ENCODE measurements at places on chromosomes 13 and 19.

DNA sequence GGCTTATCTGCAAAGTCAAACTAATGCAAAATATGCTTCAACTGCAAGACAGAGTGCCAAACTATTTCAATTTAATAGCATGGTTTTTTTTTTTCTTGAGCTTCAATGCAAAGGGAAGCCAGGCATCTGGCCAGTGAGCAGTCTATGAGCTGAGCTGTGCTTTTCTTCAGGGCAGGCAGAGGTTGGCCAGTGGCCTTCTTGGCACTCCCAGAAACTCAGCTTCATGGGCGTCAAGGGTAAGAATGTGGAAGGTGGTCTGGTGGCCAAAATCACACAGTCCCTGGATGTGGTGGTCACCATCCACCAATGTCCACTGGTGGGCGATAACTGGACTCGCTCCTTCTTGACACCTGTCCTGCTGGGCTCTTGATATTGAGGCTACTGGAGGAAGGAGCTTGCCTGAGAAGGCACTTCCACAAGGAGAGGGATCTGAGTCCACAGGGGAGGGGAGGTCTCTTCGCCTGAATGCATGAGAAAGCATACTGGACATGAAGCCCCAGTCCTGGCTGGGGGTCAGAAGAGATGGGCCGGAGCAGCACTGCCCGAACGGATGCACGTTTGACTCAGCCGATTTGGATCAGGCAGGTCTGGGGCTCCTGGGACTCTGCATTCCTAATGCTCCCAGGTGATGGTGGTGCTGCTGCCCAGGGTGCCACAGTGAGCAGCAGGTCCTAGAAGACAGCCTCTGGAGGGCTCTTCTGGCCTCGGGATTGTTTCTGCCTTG is 17.1 kb downstream of the COL4A2 start:
- DNase-seq = no peak

DNA sequence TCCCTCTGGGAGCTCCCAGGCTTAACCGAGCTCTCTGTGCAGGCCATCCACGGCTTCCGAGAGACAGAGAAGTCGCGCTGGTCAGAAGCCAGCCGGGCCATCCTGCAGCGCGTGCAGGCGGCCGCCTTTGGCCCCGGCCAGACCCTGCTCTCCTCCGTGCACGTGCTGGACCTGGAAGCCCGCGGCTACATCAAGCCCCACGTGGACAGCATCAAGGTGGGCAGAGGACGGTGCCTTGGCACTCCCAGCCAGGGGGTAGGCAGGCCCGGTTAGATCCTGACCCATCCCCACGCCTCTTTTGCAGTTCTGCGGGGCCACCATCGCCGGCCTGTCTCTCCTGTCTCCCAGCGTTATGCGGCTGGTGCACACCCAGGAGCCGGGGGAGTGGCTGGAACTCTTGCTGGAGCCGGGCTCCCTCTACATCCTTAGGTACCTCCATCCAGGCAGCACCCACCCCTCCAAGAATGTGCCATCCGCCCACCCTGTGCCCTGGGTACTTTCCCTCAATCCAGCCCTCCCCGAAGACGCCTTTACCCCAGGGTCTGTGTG is 1.5 kb downstream of the PSPN start:
- DNase-seq = no peak

GRCh38 chr19:47514151-47514868 is 553 bp downstream of the NAPA start:
- DNase-seq = no peak

- no peak for DNase-seq
These were observed 23.0 kb downstream of the GTF2F2 start for GRCh38 chr13:45143346-45143751.
